ENCODE measurements at places on chromosomes 6 and 20.

GRCh38 chr6:17004269-17004668 is 97.6 kb upstream of the STMND1 start:
- H3K4me3 ChIP-seq = no peak overlapping the region
- no peak for DNase-seq
- no peak overlapping the region for H3K27ac ChIP-seq
- H3K4me1 ChIP-seq = no peaks in the 10 kb centered on the region
- no peaks in the 10 kb centered on the region for H3K36me3 ChIP-seq
- H3K27me3 ChIP-seq = peaks cover 20% of the 10 kb centered on the region

GRCh38 chr6:111709615-111710398 is 104.1 kb upstream of the TRAF3IP2 start:
- H3K4me1 ChIP-seq = peaks cover 22% of the 10 kb centered on the region
- peak; percentile 43 for DNase-seq
- H3K27ac ChIP-seq = peak overlapping the region; percentile 45

- no peak overlapping the region for H3K27ac ChIP-seq
- peaks cover 16% of the 10 kb centered on the region for H3K36me3 ChIP-seq
- no peak overlapping the region for H3K4me3 ChIP-seq
- no peak for DNase-seq
- no peaks in the 10 kb centered on the region for H3K27me3 ChIP-seq
Observed at GRCh38 chr6:149815788-149816187, 48.4 kb downstream of the LRP11 start.

- H3K27me3 ChIP-seq = no peaks in the 10 kb centered on the region
- no peaks in the 10 kb centered on the region for H3K36me3 ChIP-seq
- no peak for DNase-seq
- H3K27ac ChIP-seq = no peak overlapping the region
- H3K4me3 ChIP-seq = no peak overlapping the region
Observed at GRCh38 chr6:140970485-140970884, 1162.2 kb upstream of the GJE1 start.

DNA sequence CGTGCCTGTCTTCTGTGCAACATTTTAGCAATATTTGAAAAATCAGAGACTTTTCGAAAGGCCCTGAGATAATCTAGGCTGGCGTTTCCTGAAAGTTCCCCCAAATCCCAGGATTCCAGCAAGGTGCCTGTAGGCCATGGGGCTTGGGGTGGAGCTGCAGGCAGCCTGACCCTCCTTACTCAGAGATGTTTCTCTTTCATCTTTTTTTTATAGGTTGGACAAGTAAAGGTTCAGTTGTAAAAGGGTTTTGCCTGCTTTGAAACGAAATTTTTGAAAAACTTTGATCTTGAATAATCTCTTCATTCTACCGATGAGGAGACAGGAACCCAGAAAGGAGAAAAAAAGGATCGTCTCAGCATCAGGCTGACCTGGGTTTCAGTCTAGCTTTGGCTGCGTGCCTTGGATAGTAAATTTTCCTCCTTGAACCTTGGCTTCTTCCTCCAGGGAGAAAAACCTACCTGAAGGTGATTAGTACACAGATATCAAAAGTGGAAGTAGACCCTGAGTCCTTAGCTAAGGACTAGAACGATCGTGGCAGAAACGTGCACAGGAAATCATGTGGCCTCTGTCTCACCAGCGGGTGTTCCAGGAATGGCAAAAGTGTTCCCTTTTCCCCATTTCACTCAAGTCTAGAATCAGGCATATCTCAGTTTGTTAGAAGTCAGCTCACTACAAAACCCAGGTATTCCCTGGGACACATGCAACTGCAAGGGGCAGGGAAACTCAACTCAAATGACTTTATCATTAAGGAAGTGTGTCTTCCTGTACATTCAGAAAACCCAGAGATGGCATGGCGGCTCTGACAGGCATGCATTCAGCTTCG is 128.2 kb upstream of the PTPN1 start:
- H3K27ac ChIP-seq = peak overlapping the region; percentile 71
- no peak for DNase-seq
- peaks cover 59% of the 10 kb centered on the region for H3K4me1 ChIP-seq
- H3K36me3 ChIP-seq = no peaks in the 10 kb centered on the region
- no peaks in the 10 kb centered on the region for H3K27me3 ChIP-seq
- H3K4me3 ChIP-seq = peak overlapping the region; percentile 60

- no peak for DNase-seq
- H3K4me3 ChIP-seq = no peak overlapping the region
- H3K27ac ChIP-seq = no peak overlapping the region
- peaks cover 8% of the 10 kb centered on the region for H3K4me1 ChIP-seq
- no peaks in the 10 kb centered on the region for H3K36me3 ChIP-seq
Observed at GRCh38 chr6:52893221-52893620, 16.3 kb downstream of the GSTA3 start.

DNA sequence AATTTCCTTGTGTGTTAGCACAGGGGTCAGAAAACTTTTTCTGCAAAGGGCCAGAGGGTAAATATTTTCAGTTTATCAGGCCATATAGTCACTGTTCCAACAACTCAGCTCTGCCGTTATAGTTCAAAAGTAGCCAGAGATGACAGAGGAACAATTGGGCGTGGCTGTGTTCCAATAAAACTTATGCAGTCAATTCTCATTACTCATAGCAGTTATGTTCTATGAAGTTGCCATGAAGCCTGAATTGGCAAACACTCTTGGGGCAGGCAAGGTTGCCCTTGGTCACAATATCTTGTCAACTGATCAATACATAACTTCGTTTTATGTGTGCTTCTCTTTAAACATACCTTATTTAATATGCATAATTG is 304.2 kb downstream of the TFAP2C start:
- H3K4me3 ChIP-seq = no peak overlapping the region
- peaks cover 20% of the 10 kb centered on the region for H3K27me3 ChIP-seq
- no peak overlapping the region for H3K27ac ChIP-seq
- no peak for DNase-seq
- H3K36me3 ChIP-seq = no peaks in the 10 kb centered on the region
- H3K4me1 ChIP-seq = no peaks in the 10 kb centered on the region

DNA sequence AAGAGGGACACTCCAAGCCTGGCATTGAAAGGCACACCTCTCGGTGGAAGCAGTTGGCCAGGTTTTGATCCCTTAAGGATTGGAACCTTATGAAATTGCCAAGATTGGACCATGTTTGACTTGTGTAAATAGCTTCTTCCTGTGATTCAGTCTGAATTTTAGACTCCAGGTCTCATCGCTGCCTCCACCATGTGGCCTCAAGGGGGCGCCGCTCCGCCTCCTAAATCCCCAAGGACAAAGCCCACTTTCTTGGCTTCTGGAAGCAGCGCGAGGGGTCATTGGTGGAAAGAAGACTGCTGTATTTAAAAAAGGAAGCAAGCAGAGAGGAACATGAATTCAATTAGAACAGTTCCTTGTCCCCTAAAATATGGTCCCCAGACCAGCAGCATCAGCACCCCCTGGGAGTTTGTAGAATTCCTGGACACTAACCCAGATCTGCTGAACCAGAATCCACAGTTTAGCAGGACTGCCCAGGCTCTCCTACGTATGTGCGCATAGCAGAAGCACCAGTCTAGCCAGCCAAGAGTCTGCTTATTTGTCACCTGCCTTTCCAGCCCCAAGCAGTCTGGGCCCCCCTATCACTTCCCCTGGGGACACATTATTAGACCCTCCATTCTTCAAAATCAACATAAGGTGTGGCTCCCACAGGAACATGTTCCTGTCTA is 108.5 kb downstream of the LY86 start:
- DNase-seq = no peak
- no peaks in the 10 kb centered on the region for H3K36me3 ChIP-seq
- H3K27ac ChIP-seq = no peak overlapping the region
- H3K27me3 ChIP-seq = peaks cover 21% of the 10 kb centered on the region

GRCh38 chr6:107728564-107728897 is 95.6 kb downstream of the SCML4 start:
- DNase-seq = no peak
- peaks cover 45% of the 10 kb centered on the region for H3K4me1 ChIP-seq
- no peak overlapping the region for H3K27ac ChIP-seq
- peaks cover 46% of the 10 kb centered on the region for H3K27me3 ChIP-seq
- H3K4me3 ChIP-seq = no peak overlapping the region
- H3K36me3 ChIP-seq = peaks cover 4% of the 10 kb centered on the region

- H3K4me1 ChIP-seq = peaks cover 7% of the 10 kb centered on the region
- H3K27ac ChIP-seq = no peak overlapping the region
- peak overlapping the region; percentile 73 for H3K4me3 ChIP-seq
- no peak for DNase-seq
Observed at GRCh38 chr6:7540595-7540994, 876 bp upstream of the DSP start.

DNA sequence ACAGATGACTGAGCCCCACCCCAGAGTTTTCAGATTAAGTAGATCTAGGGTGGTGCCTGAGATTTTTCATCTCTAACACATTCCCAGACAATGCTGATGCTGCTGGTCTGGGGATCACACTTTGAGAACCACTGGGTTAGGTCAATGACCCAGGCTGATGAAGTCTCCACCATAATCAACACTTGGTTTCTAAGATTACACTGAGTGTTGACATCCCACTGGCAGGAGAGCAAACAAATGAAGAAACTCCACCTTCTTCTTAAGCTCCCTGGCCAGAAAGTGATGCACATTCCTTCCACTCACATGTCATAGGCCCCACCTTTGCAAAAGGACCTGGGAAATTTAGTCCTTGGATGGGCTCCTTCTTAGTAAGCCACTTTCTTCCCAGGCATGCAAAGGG is 53.1 kb downstream of the MAFB start:
- no peaks in the 10 kb centered on the region for H3K27me3 ChIP-seq
- H3K4me1 ChIP-seq = no peaks in the 10 kb centered on the region
- no peak overlapping the region for H3K27ac ChIP-seq

- H3K4me3 ChIP-seq = no peak overlapping the region
- H3K36me3 ChIP-seq = peaks cover 6% of the 10 kb centered on the region
- DNase-seq = no peak
- H3K27ac ChIP-seq = no peak overlapping the region
- H3K27me3 ChIP-seq = peaks cover 4% of the 10 kb centered on the region
Observed at GRCh38 chr6:169536446-169537170, 165.2 kb downstream of the WDR27 start.

GRCh38 chr6:111195656-111196055 is 108.4 kb downstream of the SLC16A10 start:
- H3K4me3 ChIP-seq = no peak overlapping the region
- no peaks in the 10 kb centered on the region for H3K27me3 ChIP-seq
- peaks cover 2% of the 10 kb centered on the region for H3K4me1 ChIP-seq
- no peak for DNase-seq
- no peaks in the 10 kb centered on the region for H3K36me3 ChIP-seq
- no peak overlapping the region for H3K27ac ChIP-seq

- no peak for DNase-seq
- no peaks in the 10 kb centered on the region for H3K27me3 ChIP-seq
- H3K4me1 ChIP-seq = no peaks in the 10 kb centered on the region
- H3K36me3 ChIP-seq = no peaks in the 10 kb centered on the region
Observed at GRCh38 chr6:50202766-50203165, 153.0 kb upstream of the DEFB112 start.

DNA sequence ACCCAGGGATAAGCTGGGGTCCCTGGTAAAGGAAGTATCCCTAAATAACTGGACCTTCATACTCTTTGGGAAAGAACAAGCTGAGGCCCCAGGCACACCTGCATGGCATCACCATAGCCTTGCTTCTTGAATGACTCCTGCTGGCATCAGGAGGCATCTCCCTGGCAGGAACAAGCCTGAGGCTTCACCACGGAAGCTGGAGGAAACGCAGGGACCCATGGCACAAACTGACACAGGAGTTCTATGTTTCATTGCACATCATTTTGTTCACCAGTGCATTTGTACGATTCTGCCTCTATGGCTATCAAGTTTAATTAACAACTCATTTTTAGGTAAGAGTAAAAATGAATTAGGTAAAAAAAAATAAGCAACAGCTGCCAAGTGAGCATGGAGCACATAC is 619 bp upstream of the PDE7B start:
- H3K27me3 ChIP-seq = no peaks in the 10 kb centered on the region
- peaks cover 28% of the 10 kb centered on the region for H3K4me1 ChIP-seq

GRCh38 chr20:51914758-51915157 is 112.4 kb upstream of the SALL4 start:
- DNase-seq = no peak
- no peaks in the 10 kb centered on the region for H3K36me3 ChIP-seq
- H3K27me3 ChIP-seq = no peaks in the 10 kb centered on the region
- no peak overlapping the region for H3K27ac ChIP-seq
- no peak overlapping the region for H3K4me3 ChIP-seq

GRCh38 chr20:4844751-4845465 is 123.2 kb downstream of the PRND start:
- H3K36me3 ChIP-seq = no peaks in the 10 kb centered on the region
- DNase-seq = no peak
- H3K27ac ChIP-seq = peak overlapping the region; percentile 55
- peaks cover 8% of the 10 kb centered on the region for H3K4me1 ChIP-seq

GRCh38 chr6:119742188-119742803 is 392.7 kb upstream of the MAN1A1 start:
- peaks cover 16% of the 10 kb centered on the region for H3K27me3 ChIP-seq
- DNase-seq = peak; percentile 36
- H3K36me3 ChIP-seq = no peaks in the 10 kb centered on the region
- peaks cover 8% of the 10 kb centered on the region for H3K4me1 ChIP-seq
- no peak overlapping the region for H3K4me3 ChIP-seq

- DNase-seq = no peak
- H3K27ac ChIP-seq = no peak overlapping the region
- H3K27me3 ChIP-seq = no peaks in the 10 kb centered on the region
- peaks cover 25% of the 10 kb centered on the region for H3K36me3 ChIP-seq
- H3K4me3 ChIP-seq = no peak overlapping the region
Observed at GRCh38 chr20:38093641-38094077, 60.1 kb downstream of the RPRD1B start.

GRCh38 chr20:35539756-35540212 is 2.1 kb upstream of the ERGIC3 start:
- H3K27ac ChIP-seq = no peak overlapping the region
- H3K27me3 ChIP-seq = no peaks in the 10 kb centered on the region
- H3K4me1 ChIP-seq = peaks cover 14% of the 10 kb centered on the region
- peaks cover 3% of the 10 kb centered on the region for H3K36me3 ChIP-seq
- peak; percentile 20 for DNase-seq
- H3K4me3 ChIP-seq = peak overlapping the region; percentile 25

GRCh38 chr20:10131732-10132345 is 86.8 kb upstream of the SNAP25 start:
- DNase-seq = no peak
- H3K4me3 ChIP-seq = no peak overlapping the region
- H3K36me3 ChIP-seq = no peaks in the 10 kb centered on the region
- H3K27ac ChIP-seq = no peak overlapping the region
- no peaks in the 10 kb centered on the region for H3K4me1 ChIP-seq

DNA sequence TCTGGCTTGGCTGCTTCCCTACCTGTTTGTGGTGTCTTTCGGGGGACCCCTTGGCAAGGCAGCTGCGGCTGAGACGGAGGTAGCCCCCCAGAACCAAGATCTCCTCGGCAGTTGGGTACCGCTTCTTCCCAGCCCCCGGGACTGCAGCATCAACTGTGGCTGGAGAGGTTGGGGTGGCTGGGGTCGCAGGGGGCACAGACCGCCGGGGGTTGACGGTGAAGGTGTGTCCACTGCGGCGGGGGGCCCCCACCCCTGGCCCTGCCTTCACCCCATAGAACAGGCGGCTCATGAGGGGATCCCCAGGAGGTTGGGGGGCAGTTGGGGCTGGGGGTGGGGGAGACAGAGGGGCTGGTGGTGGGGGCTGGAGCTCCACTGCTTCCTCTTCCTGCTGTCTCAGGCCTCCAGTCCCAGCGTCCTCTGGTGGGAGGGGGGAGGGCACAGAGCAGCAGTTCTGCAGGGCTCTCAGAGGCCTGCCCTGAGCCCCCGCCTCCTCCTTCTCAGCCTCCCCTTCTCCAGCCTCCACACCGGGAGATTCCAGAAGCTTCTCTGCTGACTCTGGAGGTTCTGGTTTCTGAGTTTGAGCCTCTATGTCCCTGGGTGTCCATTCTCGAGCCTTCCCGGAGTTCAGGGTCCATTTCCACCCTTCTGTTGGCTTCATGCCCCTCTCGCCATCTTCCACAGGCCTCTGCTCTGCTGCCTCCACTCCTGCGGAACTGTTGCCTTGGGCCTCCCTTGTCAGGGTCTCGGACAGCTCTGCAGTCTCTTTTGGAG is 1.9 kb downstream of the PPP1R18 start:
- peaks cover 70% of the 10 kb centered on the region for H3K36me3 ChIP-seq
- peak overlapping the region; percentile 93 for H3K27ac ChIP-seq
- no peaks in the 10 kb centered on the region for H3K27me3 ChIP-seq

Data from T-helper 2 cell treated with Interferon-gamma antibody and Interleukin-4, amounts not matched to agents 5 μg/mL and 100 μg/mL, for 36 hours (primary cell).